ENCODE measurements at places on chromosomes 7 and 10.

DNA sequence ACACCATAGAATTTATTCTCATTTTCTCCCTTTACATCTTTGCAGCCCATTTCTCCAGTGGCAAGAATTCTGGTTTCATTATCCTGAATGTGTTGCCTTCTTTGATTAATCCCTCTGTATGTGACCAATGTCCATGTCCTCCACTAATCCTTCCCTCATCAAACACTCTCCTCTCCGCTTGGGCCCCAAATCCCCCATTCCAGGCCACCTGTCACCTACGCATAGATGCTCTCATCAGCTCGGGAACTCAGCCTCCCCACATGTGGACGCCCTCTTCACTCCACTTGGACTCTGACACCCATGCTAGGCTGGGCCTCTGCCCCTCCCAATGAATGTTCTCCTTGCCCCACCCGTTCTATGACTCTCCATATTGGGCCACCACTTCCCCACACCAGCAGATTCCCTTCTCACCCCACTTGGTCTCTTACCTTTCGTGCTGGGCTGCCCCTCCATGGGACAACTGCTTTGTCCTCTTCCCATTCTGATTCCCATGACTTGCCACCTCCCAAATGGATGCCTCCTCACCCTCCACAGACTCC, 18.7 kb upstream of the RBM20 start:
- DNase-seq = no peak

DNA sequence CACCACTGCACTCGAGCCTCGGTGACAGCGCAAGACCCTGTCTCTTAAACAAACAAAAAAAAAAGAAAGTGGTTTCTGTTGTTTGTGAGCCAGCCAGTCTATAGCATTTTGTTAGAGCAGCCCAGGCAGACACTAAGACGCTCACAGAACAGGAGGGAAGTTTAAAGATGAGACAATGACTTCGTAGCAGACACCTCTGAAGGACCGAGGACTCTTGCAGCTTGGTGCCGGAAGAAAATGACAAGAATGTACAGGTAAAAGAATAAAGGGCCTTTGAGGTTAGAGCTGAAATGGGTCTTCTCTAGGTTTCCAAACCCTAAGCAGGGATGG, 39.7 kb downstream of the MACROH2A2 start:
- DNase-seq = no peak

GRCh38 chr10:7776777-7777176, 11.0 kb downstream of the KIN start:
- no peak for DNase-seq

DNA sequence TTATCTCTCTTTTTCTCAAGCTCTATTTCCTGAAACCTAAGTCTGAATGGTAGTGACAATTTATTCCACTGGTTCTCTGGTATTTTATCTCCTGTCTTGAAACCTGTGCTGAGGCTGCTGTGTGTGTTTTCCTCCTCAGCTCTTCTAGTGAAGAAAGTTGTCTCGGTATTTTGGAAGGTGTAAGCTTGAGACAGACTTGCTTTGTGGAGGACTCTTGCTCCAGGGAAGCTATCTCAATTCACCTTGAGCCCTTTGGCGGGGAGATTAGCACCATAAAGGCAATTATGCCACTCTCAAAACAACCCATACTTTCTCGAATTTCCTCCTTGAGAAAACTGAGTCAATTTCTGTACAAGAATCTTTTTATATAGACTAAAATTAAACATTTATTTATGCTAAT, 141.6 kb downstream of the THSD7A start:
- DNase-seq = no peak

GRCh38 chr7:95141755-95142154, 182.6 kb downstream of the PON1 start:
- no peak for DNase-seq

DNA sequence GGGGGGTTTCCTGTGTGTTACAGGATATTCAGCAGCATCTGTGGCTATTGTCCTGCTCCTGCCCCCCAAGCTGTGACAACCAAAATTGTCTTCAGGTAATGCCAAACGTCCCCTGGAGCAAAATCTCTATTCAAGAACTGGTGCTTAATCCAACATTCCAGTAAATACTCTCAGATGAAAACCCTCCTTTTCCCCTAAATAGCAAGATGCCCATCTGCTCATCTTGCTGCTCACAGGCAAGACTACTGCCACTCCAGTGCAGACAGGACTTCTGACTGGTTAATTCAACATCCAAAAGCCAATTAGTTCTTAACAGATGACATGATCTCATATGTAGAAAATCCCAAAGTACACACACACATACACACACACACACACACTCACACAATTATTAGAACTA, 20.5 kb upstream of the JAZF1 start:
- no peak for DNase-seq

GRCh38 chr7:99713995-99714570, 20.9 kb downstream of the CYP3A7 start:
- DNase-seq = no peak

- no peak for DNase-seq
These were observed 123.5 kb upstream of the BMPER start for GRCh38 chr7:33781796-33782195.

- no peak for DNase-seq
These were observed 114.5 kb downstream of the HTR7 start for GRCh38 chr10:90743291-90743690.

DNA sequence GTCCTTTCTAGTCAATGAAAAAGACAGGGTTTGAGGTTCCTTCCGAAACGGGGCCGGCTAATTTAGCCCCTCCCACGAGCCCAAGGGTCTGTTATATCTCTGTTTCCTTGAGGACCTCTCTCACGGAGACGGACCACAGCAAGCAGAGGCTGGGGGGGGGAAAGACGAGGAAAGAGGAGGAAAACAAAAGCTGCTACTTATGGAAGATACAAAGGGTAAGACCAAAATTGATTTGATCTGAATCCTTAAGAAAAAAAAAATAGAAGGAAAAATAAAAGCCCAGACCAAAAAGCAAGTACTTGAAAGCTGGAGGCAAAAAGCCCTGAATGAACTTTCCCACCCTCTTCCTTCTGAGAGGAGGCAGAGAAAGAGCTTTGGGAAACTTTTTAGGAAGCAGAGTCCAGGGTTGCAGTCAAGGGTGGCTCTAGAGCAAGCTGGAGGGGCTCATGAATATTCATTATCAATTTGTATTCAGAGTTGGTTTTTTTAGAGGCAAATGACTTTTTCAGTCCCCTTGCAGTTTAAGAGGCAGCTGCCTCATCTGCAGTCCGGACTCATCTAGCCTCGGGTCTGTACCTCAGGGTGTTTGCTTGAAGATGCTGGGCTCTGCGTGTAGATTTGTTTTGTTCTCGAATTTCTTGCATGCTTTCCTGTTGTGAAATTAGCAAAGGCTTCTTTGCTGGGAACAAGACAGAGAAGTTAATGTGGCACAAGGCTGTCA, at the start of gene ENTPD1:
Gene ENTPD1 (plus strand): TSS at position 123 of the 721 bp plus-strand sequence. CDS start 77 bp downstream, at position 200.
- peak; percentile 5 for DNase-seq

GRCh38 chr7:55100544-55101327, 81.9 kb downstream of the EGFR start:
- DNase-seq = no peak

DNA sequence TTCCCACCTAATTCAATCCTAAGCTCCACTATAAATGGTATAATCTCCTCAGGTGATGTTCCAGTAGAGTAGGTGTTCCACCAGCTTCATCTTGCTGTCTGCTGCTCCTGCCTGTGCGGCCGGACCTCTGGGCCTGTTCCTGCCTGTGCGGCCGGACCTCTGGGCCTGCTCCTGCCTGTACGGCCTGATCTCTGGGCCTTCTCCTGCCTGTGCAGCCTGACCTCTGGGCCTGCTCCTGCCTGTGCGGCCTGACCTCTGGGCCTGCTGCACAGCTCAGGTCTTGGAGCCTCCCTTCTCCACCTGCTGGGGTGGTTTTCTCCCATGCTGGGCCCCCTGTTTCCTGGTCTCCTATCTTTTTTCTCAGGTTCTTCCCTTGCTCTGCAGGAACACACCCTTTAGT, 117.8 kb downstream of the USP6NL start:
- no peak for DNase-seq

DNA sequence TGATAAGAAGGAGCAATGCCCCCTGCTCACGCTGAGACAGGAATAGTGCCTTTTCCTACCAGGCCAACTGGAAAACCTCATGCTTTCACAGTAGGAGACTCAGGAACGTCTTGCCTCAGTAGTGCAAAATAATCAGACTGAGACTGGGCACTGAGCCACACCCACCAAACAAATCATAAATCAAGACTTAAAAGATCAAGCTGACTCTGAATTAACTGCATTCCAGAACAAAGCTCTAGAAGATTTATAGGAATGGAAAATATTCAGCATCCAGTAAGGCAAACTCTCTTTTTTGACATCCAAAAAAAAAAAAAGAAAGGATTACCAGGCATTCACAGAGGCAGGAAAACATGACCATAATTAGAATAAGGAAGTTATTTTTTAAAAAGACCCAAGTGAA, 30.5 kb upstream of the SLC18A3 start:
- DNase-seq = no peak

DNA sequence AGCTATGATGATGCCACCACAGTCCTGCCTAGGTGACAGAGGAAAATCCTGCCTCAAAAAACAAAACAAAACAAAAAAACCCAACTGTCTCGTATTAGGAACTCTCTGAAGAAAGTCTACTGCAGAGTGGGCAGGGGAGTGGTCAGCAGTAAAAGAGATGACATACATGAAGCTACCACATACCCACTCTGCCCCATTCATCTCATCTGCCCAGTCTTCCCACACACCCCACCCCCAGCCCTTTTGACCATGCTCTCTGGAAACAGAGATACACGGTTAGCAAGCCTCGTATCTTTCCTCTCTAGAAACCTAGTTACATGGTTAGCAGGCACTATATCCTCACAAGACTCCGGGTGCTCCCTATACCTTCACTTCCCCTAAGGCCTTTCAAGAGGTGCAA, 8.3 kb downstream of the SLC37A3 start:
- no peak for DNase-seq

GRCh38 chr7:20798081-20798693, 11.5 kb upstream of the SP8 start:
- DNase-seq = no peak

DNA sequence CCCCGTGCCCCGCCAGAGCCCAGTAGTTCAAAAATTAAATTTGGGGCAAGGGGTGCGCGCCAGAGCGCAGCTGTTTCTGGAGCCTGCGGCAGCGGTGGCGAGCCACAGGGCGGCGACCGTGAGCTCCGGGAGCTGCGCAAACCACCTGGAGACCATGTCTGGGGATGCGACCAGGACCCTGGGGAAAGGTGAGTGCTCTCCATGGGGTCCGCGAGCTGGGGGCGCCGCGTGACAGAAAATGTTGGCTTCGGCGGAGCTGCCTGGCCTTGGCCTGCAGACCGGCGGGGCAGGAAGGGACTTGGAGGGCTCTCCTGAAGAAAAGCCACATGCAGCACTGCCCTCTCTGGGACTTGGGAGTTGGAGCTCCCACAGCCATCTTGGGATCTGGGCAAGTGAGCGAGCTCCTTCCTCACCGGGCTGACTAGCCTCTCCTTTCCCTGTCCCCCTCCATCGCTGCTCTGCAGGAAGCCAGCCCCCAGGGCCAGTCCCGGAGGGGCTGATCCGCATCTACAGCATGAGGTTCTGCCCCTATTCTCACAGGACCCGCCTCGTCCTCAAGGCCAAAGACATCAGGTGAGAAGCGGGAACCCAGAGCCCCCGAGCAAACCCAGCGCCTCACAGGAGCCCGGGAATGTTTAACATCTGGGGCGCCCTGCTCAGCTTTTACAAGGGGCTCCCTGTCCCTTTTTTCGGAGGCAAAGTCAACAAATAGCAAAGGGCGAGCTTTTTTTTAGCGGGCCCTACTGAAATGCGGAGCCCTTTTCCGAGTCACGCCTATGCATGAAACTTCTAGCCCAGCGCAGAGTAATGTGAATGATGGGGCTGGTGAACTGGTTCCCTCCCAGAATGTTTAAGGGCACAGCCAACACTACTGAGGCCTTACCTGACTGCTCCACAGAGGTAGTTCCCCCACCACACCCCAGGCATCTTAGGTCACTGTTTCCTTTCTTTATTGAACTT, 6.1 kb downstream of the GSTO2 start:
- peak; percentile 48 for DNase-seq

DNA sequence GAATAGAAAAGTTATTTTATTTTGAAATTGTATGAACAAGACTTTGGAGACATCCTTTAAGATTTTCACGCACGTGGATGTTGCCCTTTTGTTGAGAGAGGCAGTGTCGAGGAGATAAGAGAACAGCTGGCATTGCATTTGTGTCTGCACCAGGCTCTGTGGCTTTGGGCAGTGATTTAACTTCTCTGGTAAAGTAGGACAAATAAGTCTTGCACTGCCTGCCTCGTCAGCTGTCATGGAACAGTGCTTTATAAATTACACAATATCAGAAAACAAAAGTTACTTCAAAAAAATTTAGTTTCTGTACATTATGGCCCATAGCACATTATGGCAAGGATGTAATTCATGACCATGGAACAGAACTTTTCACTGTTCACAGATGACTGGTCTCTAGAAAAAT, 20.1 kb downstream of the SNX10 start:
- DNase-seq = no peak

GRCh38 chr10:75197066-75197465, 13.5 kb upstream of the VDAC2 start:
- DNase-seq = no peak

GRCh38 chr7:153887749-153888569, 164.2 kb upstream of the DPP6 start:
- no peak for DNase-seq

Data from CD4-positive, alpha-beta T cell treated with Interleukin-10 for 1 hour (primary cell).